ENCODE measurements at places on chromosomes 2 and 18.
A peak's percentile ranks its signal among the peaks of the same experiment; 100 is the strongest.

GRCh38 chr2:15688924-15689568, 97.4 kb downstream of the DDX1 start:
- no peak for DNase-seq

DNA sequence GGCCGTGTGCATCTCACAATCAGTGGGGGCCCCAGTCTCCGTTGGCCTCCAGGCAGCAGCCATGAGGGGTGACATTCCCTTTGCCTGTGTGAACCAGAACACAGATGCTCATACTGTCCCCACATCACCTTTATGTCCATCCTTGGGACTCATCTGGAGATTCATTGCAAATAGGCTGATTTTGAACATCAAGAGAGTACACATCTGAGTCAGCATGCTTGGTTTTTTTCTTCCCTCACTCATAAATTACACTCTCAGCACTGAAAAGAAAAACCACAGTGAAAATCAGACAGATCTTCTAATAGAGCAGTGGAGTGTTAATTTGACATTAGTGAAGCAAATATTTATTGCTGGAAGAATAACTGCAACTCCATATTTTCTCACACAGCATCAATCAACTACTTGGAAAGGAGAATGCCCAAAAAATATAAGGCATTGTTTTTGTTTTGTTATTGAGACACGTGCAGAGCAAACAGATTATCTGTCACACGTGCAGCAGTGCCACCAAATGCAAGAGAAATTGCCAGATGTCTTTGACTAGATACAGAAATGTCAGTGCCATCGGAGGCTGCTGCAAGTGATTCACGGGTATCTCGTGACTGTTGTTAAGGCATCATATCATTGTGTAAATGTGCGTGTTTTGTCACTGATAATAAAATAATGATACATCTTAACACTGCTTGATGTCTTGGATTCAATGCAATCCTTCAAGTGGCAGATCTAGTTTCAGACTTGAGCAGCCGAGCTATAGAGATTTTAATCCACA, 10.9 kb downstream of the APCDD1 start:
- no peak for DNase-seq

- DNase-seq: peak; percentile 62
These were observed 748 bp downstream of the FMNL2 start for GRCh38 chr2:152335726-152336118.

- no peak for DNase-seq
These were observed 154.7 kb downstream of the RBM43 start for GRCh38 chr2:151106805-151107506.

- no peak for DNase-seq
These were observed 565.5 kb upstream of the CHAC2 start for GRCh38 chr2:53202063-53202462.

GRCh38 chr18:686339-687111, 25.9 kb downstream of the ENOSF1 start:
- DNase-seq: no peak

DNA sequence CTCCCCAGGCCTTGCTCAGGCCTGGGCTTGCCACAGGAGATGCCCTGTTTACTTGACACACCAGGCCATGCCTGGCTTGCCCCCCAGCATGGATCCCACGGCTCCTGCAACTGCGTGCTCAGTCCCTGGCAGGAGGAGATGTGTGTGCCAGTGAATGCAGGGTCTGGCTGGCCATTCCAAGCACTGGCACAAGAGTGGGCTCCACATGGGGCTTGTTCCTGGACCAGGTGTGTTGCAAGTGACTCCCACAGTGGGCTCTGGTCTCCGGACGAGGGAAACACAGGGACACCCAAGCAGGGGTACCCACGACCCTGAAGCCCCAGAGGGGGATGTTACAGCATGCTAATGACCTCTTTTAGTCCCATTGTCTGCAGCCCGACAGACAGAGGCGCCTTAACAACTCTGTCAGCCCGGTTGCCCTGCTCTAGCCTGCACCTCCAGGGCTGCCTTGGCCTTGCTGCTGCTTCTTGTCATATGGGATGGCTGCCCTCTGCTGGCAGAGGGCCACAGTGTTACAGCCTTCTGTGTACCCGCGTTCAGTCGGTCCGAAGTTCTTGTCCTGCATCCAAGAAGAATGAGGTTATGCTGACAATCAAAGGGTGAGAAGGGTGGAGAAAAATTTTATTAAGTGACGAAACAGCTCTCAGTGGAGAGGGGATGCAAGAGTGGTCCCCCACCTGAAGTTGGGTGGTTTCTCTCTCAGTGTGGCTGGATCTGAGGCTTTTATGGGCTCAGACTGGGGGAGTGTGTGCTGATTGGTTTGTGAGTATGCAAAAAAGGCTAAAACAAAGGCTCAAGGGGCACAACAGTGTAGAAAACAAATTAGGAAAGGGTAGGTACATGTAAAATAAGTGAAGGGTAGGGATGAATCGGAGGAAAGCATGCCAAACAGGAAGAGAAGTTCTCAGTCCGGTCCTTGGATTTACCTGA, 180.4 kb downstream of the MBD5 start:
- DNase-seq: peak; percentile 66

DNA sequence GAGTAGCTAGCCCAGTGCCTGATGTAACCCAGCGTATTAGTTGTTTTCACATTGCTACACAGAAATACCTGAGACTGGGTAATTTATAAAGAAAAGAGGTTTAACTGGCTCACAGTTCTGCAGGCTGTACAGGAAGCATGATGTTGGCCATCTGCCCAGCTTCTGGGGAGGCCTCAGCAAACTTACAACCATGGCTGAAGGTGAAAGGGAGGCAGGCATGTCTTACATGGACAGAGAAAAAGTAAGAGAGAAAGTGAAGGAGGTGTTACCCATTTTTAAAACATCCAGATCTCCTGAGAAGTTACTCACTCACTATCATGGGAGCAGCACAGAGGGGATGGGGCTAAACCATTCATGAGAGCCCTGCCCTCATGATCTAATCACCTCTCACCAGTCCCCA, 6.1 kb upstream of the CYRIA start:
- no peak for DNase-seq

DNA sequence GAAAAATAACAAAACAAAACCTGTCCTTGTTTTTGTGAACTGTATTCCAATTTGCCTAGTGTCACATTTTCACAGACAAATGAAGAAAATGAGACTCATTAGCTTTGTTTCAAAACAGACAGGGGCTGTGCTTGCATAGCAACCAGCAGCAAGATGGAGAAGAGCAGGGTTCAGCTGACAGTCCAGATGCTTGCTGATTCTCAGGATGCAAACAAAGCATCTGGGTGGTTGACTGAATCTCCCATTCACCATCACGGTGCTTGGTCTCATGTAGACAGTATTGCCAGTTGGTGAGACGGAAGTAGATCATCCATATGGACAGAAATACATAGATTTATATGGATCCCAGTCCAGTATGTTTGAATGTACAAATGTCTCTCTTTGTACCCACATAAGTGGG, 326.8 kb downstream of the CCDC85A start:
- no peak for DNase-seq

GRCh38 chr2:62501794-62502500, 4.0 kb downstream of the TMEM17 start:
- no peak for DNase-seq

DNA sequence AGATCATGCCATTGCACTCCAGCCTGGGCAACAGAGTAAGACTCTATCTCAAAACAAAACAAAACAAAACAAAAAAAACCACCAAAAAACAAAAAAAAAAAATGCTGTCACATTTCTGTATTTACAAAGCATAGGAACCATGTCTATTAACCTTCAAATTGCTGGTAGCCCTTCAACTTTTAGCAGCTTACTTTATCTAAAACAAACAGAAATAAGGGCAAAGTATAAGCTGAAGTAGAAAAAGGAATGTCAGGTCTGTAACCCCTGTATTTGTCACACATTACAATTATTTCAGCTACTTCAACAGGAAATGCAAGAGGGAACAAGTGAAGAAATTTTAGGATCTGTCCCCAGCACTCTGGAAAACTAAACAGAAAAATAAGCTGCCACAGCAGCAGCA, 25.4 kb downstream of the TYMS start:
- DNase-seq: no peak

DNA sequence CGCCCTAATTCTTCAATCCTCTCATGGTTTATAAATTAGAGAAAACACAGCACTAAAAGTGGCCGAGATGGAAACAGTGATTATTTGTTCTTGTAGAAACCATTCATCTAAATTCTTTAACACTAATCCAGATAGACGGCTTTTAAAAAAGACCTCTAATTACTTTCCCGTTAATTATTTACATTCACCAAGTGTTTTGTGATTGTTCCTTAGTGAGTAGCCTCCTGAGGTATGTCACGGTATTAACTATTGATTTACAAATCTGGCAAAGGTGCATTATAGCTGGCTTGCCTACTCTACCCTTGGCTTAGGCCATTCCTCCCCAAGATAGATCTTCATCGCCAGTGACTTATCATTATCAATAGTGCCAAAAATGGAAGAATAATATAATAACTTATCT, 436.4 kb upstream of the ST6GAL2 start:
- DNase-seq: no peak

GRCh38 chr18:48472610-48473009, 63.4 kb upstream of the ZBTB7C start:
- no peak for DNase-seq

DNA sequence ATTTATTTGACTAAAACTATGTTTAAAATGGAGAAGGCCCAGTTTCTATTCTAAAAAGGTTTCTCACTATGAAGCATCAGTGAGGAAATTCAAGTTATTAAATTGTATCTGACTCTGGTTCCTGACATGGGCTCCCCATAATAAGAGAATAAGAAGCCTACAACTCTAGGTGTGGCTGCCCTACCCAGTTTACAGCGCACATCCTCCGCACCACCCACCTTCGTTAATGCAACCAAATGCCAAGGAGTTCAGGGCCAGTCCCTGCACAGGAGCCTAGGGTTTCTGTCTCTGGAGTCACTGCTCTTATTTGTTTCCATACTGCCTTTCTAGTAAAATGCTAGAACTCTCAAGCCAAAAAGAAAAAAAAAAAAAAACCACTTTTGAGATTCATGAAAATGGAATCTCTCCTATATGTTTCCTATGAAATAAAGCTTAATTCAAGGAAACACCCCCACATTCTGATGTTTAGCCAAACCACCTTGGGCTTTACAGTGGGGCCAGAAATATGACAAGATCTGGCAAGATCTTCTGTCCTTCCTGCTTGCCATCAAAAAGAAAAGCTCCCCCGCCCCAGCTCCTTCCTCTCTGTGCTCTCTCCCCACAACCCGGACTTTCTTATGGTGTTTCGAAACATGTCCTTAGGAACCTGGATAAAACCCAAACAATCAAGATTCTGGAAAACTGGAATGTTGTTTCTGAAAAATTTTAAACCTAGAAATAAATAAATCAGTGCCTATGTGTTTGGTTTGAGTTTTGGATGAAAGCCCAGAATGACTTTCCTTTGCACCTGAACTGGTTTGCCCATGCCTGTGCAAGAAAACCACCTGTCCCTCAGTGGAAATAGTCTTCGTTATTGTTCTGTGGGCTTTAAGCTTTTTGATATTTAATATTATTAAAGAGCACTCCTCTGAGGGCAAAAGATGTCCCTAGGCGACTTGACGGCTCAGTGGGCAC, 136.7 kb downstream of the SP3 start:
- no peak for DNase-seq

- DNase-seq: no peak
These were observed 274.0 kb downstream of the DLGAP1 start for GRCh38 chr18:4181086-4181485.

- no peak for DNase-seq
These were observed 13.6 kb upstream of the IRS1 start for GRCh38 chr2:226813148-226813701.

- DNase-seq: no peak
These were observed 150.2 kb downstream of the PARD3B start for GRCh38 chr2:204695506-204695905.

GRCh38 chr2:38733300-38733971, 17.7 kb downstream of the SRSF7 start:
- peak; percentile 54 for DNase-seq

DNA sequence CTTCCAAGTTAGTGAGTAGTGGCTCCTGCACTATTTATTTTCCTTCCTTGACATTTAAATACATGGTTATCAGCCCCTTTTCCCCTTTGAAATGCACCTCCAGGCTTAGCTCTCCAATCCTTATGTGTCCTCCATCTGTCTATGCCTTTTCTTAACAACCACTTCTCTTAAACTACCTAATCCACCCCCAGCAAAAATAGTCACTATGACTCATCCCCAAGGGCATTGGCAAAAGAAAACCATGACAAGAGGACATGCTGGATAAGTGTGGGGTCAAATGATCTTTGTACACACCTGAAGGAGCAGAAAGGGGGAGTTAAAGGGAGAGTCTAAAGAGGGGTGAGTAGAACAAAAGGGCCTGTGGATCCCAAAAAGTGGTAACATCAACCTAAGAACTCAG, 127.2 kb downstream of the ANKRD44 start:
- no peak for DNase-seq

DNA sequence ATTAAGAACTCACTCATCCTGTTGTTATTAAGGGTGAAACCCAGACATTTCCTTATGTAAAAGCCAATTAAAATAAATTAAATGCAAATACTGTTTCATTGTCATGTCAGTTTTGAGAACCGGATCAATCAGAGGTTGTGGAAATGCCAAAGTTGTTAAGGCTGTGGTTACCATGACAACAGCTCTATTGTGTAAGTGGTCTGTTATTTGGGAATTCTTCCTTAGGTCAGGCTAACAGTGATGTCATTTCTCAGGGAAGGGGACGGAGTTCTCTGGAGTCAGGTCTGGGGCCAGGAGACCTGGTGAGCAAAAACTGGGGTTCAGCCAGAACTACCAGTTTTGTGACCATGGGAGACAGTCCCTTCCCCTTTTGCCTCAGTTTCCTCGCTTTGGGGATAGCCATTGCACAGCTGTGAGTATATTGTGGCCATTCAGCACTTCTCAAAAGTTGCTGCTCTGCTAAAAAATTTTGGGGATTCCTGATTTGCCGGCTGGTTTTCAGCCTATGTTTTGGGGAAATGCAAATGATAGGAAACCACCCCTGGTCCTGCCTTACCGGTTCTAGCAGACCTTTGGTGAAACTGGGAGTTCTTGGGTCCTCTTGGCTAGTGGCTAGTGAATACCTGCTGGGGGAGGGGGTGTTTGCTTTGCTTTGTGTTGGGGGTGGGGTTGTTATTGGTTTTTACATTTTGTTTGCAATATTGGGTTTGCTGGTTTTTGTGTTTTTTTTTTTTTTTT, 21.6 kb downstream of the HPCAL1 start:
- no peak for DNase-seq

DNA sequence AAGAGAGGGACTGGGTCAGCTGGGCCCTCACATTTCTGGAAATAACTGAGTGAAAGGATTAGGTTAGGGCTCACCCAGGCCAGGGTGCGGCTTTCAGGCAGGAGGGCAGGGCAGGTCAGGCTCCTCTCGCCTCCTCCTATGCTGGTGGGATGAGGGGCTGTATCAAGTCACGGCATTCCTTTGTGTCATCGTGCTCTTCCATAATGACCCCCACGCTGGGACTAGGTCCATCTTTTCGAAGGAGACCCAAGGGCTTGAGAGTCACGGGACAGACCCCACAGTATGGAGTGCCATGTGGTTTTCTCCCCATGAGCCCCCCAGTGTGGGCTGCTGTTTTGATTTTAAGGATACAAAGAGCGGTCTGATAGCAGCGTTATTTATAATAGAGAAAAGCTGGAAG, 137.8 kb upstream of the COPS8 start:
- no peak for DNase-seq

GRCh38 chr2:215861607-215862350, 151.6 kb downstream of the MREG start:
- no peak for DNase-seq

- DNase-seq: no peak
These were observed 56.4 kb downstream of the CRIM1 start for GRCh38 chr2:36411962-36412444.

GRCh38 chr2:85831735-85832134, 57.1 kb downstream of the ST3GAL5 start:
- DNase-seq: no peak

- no peak for DNase-seq
These were observed 38.0 kb upstream of the NEDD4L start for GRCh38 chr18:58005885-58006523.

Measured in activated effector memory CD4-positive, alpha-beta T cell treated with anti-CD3 and anti-CD28 coated beads, Interleukin-2, amount 50 U/mL, for 16 hours (primary cell).